Psoas muscle (tissue), 8 donors: ENCODE measurements at places on chromosomes 3 and 15. TPM values are rescaled to one million over a fixed set of nuclear protein-coding genes. Genes with fewer than 3 reads are reported as not detected.
A peak's percentile ranks its signal among the peaks of the same experiment; 100 is the strongest.

FOXL2NB gene
- total RNA-seq = not detected

TMEM45A gene
- total RNA-seq = 1.5 TPM

TSEN2 gene
- total RNA-seq = 12.7 TPM

GRCh38 chr3:65604863-65605526 lies 433.7 kb downstream of the MAGI1 start:
- H3K4me1 ChIP-seq = no peaks in the 10 kb centered on the region
- H3K4me3 ChIP-seq = no peak overlapping the region
- no peaks in the 10 kb centered on the region for H3K36me3 ChIP-seq
- no peak for DNase-seq
- no peak overlapping the region for H3K27ac ChIP-seq

DNA sequence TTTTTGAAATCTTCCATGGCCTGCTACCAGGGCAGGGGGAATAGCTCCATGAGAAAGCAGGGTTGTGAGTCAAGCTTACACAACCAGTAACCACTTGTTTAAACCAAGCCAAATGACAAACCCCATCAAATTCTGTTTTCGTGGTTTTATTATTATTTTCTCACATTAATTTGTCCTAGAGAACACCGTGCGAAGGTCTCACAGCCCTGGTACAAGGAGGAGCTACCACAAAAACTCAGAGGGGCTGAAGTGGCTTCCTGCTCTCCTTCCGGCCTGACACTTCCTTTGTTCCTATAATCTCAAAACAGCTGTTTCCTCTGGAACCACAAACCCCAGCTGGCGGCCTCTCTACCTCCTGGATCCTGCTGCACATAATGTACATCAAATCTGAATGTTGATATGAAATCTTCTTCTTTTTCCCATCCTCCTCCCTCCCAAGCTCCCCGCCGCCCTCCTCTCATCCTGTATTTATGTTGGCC lies 375.9 kb downstream of the MCTP2 start:
- H3K4me3 ChIP-seq = no peak overlapping the region
- no peak overlapping the region for H3K27ac ChIP-seq
- DNase-seq = peak; percentile 20
- no peaks in the 10 kb centered on the region for H3K4me1 ChIP-seq
- no peaks in the 10 kb centered on the region for H3K36me3 ChIP-seq

GRCh38 chr3:166877971-166878370 lies 502.1 kb downstream of the ZBBX start:
- H3K27ac ChIP-seq = no peak overlapping the region
- no peak for DNase-seq
- H3K36me3 ChIP-seq = no peaks in the 10 kb centered on the region
- no peaks in the 10 kb centered on the region for H3K4me1 ChIP-seq
- no peaks in the 10 kb centered on the region for H3K27me3 ChIP-seq
- H3K4me3 ChIP-seq = no peak overlapping the region
